ENCODE measurements at places on chromosomes 2 and 18.

GRCh38 chr2:239919774-239920692 lies 105.1 kb downstream of the NDUFA10 start:
- no peak for DNase-seq

- peak; percentile 76 for DNase-seq
Observed at GRCh38 chr18:864872-865273, 39.8 kb upstream of the ADCYAP1 start.

- no peak for DNase-seq
Observed at GRCh38 chr2:2762913-2763312, 431.8 kb upstream of the MYT1L start.

DNA sequence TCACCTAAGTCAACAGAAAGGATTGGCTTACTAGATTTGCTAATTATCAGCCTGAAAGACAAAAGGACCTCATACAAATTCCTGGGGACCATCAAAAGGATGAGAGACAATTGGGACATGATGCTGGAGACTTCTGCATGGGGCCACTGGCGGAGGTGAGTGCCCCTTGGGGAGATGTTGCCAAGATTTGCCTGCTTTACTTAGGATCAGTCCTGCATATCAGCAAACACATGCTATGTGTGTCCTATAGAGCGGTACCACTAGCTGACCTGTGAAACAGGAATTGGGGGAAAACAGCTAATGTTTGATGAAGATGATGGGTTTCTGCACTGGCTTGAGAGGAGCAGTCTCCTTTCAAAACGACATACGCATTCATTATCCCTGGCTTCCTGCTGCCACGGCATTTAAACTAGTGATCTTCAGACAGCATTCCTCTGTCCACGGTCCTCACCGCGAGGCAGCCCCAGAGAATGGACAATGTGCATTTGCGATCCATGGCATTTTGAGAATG lies 104.2 kb downstream of the TGIF1 start:
- DNase-seq, result no peak

- DNase-seq, result no peak
Observed at GRCh38 chr2:42474765-42475454, 18.9 kb downstream of the KCNG3 start.

DNA sequence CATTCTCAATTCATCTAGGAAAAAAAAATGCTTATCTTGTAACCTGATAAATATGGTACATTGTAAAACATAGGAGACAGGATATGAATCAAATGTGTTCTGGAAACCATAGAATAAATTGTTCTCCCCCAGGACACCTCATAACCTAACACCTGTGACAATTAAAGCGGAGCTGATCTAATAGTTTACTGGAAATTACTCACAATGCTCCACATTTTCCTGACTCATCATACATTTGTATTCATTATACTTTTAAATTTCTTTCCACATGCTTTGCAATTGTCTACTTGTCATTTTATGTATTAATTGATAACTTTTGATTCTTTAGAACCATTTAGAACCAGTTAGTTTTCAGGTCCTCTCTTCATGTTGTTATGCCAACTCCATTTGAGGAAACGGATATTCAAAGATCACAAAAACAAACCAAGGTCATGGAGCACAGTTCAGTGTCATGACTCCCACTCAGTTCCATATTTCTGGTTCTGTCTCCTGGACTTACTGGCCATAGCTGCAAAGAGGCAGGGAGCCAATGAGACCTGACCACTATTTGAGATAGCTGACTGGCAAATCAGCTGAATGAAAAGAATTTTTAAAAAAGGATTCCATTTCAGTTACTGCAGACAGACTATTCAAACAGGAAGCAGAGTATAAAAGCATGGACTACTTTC lies 128.5 kb downstream of the CALCRL start:
- no peak for DNase-seq

GRCh38 chr2:202098291-202098690 lies 25.2 kb downstream of the KIAA2012 start:
- no peak for DNase-seq

GRCh38 chr2:74009577-74009976 lies 24.9 kb downstream of the TET3 start:
- DNase-seq, result no peak

DNA sequence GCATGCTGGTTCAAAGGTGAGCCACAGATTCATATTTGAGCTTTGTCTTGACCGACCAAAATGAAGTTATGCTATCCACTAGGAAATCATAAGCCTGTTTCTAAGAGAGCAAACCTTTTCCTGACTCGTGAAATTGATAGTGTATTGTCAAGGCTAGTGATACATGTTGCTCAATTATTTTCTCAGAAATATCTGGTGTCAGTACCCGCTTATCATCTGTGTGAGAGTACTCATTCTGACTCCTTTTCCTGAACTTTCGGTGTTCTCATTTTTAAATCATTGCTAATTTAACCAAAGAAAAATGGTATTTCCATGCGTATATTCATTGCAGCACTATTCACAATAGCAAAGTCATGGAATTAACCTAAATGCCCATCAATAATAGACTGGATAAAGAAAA lies 56.2 kb downstream of the SGPP2 start:
- no peak for DNase-seq

- no peak for DNase-seq
Observed at GRCh38 chr2:122191331-122191730, 435.9 kb downstream of the TSN start.

DNA sequence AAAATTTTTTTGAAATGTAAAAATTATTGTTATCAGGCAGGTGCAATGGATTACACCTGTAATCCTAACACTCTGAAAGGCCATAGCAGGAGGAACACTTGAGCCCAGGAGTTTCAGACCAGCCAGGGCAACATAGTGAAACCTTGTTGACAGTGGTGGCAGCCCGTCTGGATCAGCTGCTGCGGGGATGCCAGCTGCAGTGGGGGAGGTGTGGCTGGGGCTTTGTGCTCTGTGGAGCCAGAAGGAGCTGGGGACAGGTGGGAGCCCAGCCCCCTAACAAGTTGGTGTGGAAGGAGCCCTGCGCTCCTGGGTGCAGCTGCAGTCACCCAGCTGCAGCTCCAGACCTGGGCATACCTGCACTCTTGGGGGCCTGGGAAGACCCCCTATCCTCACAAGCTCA lies 182.4 kb upstream of the MC4R start:
- no peak for DNase-seq

- DNase-seq, result no peak
Observed at GRCh38 chr2:20650393-20650876, 463 bp downstream of the HS1BP3 start.

DNA sequence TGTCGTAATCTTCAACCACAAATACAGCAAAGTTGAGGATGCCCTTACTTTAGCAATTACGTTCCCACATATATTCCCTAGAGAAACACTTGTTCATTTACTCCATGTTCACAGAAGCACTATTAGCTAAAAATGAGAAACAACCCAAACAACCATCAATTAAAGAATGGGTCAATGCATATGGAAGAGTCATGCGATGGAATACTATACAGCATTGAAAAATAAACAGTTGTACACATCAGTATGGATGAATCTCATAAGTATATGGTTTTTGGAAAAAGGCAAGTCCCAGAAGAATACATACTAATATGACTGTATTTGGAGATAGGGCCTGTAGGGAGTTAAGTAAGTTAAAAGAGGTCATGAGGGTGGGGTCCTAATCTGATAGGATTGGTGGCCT lies 6.3 kb downstream of the GPR148 start:
- DNase-seq, result no peak

GRCh38 chr2:231515603-231516002 lies 14.6 kb downstream of the NMUR1 start:
- no peak for DNase-seq

DNA sequence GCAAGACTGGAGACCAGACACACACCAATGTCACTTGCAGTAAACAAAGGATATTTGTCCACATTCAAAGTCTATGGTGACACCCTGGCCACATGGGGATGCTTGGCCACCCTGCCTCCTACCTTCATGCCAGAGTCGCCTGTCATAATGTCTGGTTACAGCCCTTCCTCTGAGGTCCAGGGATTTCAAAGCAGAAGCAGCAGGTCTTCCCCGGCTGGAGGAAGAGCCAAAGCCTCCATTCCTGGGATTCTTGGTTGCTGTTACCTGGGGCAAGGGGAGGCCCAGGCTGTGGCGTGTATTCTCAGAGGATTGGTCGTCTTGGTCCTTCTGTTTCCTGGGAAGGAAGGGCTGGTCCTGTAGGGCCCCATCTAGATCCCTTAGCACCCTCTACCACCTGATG lies 2.3 kb upstream of the ALPP start:
- no peak for DNase-seq

- no peak for DNase-seq
Observed at GRCh38 chr2:99139003-99139402, 2.5 kb upstream of the C2orf15 start.

- no peak for DNase-seq
Observed at GRCh38 chr2:239157771-239158170, 243.0 kb downstream of the HDAC4 start.

GRCh38 chr18:35835366-35835765 lies 137.1 kb upstream of the RMP24 start:
- no peak for DNase-seq

DNA sequence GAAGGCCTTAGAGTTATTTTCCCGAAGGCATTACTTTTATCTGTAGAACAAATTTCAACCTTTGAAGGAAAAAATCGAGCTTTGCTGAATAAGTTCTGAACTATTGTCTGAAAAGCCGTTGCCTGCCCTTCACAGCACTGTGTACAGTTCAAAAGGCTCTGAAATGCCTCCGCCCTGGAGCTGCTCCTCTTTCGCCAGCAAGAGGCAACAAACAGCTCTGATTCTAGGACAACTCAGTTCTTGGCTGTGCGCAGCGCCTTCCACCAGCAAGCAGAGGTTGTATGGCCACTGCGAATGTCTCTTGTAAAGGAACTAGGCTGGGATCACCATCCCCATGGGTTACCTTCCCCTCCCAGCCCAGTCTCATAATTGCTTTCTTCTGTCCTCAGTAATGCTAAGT lies 308.5 kb downstream of the GBX2 start:
- DNase-seq, result no peak

- no peak for DNase-seq
Observed at GRCh38 chr2:12177455-12178288, 431.2 kb downstream of the LPIN1 start.

DNA sequence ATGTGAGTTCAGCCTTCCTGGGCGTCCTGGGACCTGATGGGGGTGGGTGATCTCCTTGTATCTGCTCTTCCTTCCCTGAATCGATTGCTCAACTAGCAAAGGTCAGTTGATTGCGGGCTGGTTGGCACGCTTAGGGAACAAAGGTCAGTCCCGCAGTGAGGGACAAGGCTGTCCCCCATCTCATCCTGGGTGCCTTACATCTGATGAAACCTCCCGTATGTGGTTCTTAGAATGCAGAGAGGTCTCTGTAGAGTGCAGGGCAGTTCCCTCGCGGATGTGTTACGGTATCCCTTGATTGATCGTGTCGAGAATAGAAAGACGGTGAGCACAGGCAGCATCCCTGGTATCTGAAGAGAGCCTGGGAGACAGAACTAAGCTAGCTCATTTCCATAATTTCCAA lies 56.4 kb upstream of the RBM44 start:
- DNase-seq, result peak; percentile 43

DNA sequence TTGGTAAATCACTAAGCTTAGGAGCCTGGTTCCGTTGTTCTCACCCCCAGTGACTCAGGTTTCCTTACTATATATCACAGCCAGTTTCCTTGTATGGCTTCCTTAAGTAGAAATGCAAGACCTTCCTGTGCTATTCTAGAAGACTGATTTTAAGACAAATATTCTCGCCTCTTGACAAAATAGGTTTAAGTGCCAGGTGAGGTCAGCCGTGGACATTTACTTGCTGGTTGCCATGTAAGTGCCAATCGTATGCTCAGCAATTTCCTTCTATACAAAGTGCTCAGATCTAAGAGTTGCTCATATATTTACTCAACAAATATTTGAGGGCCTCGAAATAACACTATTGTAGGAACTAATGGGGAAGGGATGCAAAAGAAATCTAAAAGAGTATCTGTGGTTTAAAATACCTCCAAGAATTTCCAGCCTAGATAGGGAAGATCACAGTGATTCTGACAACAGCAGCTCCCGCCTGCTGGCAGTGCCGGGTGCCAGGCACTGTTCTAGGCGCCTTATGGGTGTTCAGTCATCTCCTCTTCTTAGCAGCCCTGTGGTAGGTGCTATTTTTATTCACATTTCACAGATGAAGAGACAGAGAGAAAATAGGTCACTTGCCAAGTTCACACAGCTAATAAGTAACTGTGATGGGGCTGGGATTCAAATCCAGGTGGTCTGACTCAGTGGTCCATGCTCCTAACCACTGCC lies 95.3 kb upstream of the B3GNT7 start:
- DNase-seq, result no peak

DNA sequence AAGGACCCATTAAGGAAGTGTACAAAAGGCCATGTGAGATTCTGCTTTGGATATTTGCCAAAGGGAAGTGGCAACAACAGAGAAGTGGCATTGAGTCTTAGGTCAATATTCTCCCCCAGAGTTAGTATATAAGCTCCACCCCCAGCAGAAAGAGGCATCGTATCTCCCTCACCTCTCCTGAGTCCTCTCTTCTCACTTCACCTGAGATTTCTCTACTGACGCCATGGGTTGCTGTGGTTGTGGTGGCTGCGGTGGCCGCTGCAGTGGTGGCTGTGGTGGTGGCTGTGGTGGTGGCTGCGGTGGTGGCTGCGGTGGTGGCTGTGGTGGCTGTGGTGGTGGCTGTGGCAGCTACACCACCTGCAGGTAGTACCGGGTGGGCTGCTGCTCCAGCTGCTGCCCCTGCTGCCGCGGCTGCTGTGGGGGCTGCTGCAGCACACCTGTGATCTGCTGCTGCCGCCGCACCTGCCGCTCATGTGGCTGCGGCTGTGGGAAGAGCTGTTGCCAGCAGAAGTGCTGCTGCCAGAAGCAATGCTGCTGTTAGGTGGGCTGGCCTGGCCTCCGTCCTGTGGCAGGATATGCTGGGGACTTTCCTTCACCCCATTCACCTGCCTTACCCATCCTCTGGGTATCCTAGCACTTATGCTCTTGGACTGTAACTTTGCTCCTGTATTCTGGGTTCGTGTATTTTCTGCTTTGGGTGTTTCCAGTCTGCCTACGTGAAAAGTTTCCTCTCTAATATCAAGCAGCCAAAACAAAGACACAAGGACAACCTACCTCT lies 5.9 kb downstream of the SCYGR3 start:
- DNase-seq, result no peak

DNA sequence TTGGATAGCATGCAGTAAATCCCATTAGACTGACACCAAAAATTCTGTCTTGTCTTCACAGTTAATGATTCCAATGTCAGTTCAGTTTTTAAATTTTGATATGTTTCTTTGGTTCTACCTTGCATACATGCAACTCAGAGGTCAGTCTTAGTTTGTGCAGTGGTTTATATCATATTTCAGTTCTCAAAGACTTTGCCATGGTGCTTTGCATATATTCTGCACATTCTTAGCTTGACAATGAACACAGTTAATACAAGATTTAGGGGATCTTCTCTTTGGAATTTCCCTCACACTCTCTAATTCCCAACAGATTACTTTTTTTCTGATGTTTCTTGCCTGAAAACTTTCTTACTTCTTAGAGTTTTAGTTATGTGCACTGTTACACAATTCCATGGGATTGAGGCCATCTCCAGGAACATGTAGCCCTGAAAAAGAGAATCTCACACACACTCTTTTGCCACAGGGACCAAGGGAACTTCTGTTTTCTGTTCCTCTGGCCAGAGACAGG lies 17.3 kb downstream of the NOL4 start:
- DNase-seq, result no peak
